Muscle of leg (tissue), 16 donors: ENCODE measurements at places on chromosomes 2 and 18.
A peak's percentile ranks its signal among the peaks of the same experiment; 100 is the strongest.

GRCh38 chr2:6644261-6644660 is 221.4 kb downstream of the CMPK2 start:
- no peaks in the 10 kb centered on the region for H3K27me3 ChIP-seq
- H3K36me3 ChIP-seq = no peaks in the 10 kb centered on the region

DNA sequence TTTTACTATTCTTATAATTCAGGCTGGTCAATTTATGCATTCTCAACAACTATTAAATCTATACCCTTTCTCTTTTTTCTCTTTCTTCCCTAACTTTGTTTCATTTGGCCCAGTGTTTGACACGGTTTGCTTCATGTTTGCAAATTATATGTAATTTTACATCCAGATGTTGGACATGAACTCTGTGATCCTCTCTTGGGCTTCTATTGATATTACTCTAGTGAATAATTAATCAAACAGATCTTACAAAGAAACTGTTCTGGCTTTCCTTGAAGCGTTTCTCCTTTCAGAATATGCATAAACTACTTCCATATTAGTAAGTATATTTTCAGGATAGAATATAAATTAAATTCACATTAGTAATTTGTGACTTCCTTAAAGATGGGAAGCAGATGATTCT is 225.1 kb upstream of the TMEFF2 start:
- H3K36me3 ChIP-seq = no peaks in the 10 kb centered on the region
- H3K4me1 ChIP-seq = no peaks in the 10 kb centered on the region
- H3K4me3 ChIP-seq = no peak overlapping the region
- DNase-seq = peak; percentile 77
- no peak overlapping the region for H3K27ac ChIP-seq

GRCh38 chr2:9178110-9178903 is 28.3 kb upstream of the ASAP2 start:
- no peaks in the 10 kb centered on the region for H3K27me3 ChIP-seq
- H3K4me3 ChIP-seq = no peak overlapping the region
- no peaks in the 10 kb centered on the region for H3K36me3 ChIP-seq
- H3K27ac ChIP-seq = peak overlapping the region; percentile 13

GRCh38 chr18:23963443-23964165 is 51.0 kb upstream of the TTC39C start:
- H3K27ac ChIP-seq = no peak overlapping the region
- peaks cover 5% of the 10 kb centered on the region for H3K4me1 ChIP-seq
- H3K36me3 ChIP-seq = no peaks in the 10 kb centered on the region
- no peaks in the 10 kb centered on the region for H3K27me3 ChIP-seq
- H3K4me3 ChIP-seq = no peak overlapping the region

DNA sequence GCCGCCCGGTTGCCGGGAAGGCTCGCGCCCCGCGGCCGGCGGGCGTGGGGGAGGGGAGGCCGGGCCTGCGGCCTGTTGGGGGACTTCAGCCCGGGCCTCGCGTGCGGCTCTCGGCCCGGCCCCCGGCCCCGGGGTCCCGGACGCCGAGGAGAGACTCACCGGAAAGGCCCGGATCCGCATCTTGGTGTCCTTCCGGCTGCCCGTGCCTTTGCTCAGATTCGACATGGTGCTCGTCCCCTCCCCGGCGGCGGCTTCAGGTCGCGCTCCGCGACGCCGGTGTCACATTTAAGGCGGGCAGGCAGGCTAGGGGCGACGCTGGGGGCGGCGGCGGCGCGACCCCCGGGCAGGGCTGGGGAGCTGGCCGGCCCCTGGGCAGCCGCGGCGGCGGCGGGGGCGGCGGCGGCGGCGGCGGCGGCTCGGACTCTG is 365 bp downstream of the CUL3 start:
- H3K36me3 ChIP-seq = peaks cover 5% of the 10 kb centered on the region
- peak; percentile 68 for DNase-seq
- H3K4me1 ChIP-seq = peaks cover 6% of the 10 kb centered on the region
- peak overlapping the region; percentile 92 for H3K4me3 ChIP-seq

DNA sequence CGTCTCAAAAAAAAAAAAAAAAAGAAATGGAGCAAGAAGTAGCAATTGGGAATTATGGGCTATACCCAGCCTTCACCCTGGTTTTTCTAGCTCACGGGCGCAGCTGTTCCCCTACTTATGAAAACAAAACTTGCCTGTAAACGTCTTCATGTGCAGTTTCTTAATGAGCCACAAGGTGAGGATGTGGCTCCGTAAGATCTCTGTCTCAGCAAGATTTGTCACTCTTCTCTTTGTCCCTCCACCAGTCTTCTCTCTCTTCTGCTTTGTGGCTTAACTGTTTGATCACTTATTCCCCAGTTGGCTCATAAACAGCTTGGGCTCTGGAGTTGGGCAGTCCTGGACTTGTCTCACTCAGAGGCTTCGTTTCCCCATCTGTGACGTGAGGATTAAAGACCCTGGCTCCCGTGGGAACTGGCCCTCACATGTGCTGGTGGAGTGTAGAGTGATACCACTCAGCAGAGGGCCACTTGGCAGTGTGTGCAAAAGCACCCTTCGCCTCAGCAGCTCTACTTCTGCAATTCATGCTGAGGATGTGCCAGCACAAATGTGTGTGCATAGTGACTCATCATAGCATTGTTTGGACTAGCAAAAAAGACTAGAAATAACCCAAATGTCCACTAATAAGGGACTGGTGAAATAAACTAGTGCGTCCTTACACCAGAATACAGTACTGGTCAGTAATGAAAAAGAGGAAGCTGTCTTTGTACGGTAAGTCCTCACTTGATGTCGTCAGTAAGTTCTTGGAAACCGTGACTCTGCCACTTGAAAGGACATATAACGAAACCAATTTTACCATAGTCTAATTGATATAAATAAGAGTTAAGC is 8.7 kb downstream of the CEP68 start:
- H3K27me3 ChIP-seq = no peaks in the 10 kb centered on the region
- peak overlapping the region; percentile 85 for H3K27ac ChIP-seq
- peak; percentile 86 for DNase-seq
- H3K36me3 ChIP-seq = peaks cover 16% of the 10 kb centered on the region
- peaks cover 67% of the 10 kb centered on the region for H3K4me1 ChIP-seq

DNA sequence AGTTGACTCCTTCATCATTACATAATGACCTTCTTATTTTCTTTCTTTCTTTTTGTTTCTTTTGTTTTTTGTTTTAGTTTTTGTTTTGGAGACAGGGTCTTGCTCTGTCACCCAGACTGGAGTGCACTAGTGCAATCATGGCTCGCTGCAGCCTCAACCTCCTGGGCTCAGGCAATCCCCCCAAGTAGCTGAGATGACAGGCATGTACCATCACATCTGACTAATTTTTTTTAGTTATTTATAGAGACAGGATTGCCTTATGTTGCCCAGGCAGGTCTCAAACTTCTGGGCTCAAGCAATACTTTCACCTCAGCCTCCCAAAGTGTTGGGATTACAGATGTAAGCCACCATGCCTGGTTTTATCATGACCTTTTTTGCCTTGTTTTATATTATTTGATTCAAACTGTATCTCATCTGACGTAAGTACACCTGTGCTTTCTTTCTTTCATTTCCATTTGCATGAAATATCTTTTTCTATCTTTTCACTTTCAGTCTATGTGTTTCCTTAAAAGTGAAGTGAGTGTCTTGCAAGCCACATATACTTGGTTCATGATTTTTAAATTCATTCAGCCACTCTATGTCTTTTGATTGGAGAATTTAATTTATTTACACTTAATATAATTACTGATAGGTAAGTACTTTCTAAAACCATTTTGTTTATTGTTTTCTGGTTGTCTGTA is 39.1 kb downstream of the SP100 start:
- H3K36me3 ChIP-seq = peaks cover 25% of the 10 kb centered on the region
- no peaks in the 10 kb centered on the region for H3K27me3 ChIP-seq
- no peak overlapping the region for H3K27ac ChIP-seq

DNA sequence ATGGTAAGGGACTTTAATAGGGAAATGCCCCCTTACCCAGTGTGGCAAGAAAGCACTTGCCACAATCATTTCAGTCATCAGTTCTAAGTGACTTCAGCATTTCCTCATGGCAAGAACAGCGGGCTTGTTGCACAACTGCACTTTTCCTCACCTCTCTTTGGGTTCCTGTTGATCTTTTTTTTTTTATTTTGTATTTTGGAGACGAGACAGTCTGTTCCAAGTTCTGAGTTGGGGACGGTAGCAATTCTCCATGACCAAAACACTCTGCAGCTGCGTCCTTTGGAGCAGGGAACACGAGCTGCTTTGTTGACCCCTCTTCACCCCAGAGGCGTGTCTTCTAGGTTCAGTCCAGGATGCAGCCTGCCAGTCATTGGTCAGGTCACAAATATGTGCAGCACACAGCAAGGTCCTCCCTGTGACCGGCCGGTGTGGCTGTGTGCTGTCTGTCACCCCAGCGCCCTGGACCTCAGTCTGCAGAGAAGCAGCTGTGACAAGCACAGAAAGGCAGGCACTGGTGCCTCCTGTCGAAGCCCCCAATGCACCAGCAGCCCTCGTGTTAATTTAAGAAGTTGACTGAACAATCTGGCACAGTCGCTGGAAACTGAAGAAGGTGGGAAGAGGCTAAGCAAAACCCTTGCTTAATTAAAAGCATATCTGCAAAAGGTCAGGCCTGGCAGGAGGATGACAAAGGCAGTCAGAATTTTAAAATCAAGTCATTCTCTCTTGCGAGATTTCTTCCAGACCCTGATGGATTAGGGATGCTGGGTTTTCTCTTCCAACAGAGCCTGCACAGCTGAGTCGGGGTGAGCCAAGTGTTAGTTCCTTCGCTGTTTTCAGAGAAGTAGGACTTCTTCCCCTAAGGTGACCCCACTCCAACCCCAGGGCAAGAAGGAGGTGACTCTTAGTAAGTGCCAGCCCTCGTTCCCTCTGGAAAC is 96.7 kb upstream of the COPS8 start:
- peak overlapping the region; percentile 86 for H3K27ac ChIP-seq
- H3K4me3 ChIP-seq = no peak overlapping the region

GRCh38 chr2:86372641-86373502 is 35.4 kb upstream of the REEP1 start:
- H3K4me1 ChIP-seq = peaks cover 3% of the 10 kb centered on the region
- no peak overlapping the region for H3K27ac ChIP-seq
- no peak overlapping the region for H3K4me3 ChIP-seq
- DNase-seq = peak; percentile 47

DNA sequence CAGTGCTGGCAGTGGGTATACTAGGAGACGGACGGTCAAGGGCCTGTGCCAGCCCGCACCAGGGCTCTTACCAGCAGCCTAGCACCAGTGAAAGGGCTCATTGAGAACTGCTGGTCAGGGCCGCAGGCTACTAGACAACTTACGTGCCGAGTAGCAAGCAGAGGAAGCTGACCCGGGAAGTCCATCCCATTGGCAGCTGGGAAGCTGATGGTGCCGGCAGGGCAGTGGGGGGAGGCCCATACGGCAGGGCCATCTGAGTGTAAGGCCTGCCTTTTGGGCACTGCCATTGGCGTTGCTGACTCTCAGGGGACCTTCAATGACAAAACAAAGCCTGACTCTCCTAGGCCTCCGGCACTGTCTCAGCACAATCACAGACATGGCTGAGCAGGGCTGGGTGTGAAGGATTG is 20.6 kb downstream of the EFR3B start:
- no peak overlapping the region for H3K4me3 ChIP-seq
- H3K27me3 ChIP-seq = no peaks in the 10 kb centered on the region
- no peak overlapping the region for H3K27ac ChIP-seq
- H3K4me1 ChIP-seq = peaks cover 7% of the 10 kb centered on the region
- no peak for DNase-seq

GRCh38 chr2:127681288-127681804 is 6.0 kb upstream of the LIMS2 start:
- no peaks in the 10 kb centered on the region for H3K36me3 ChIP-seq
- no peak overlapping the region for H3K27ac ChIP-seq
- peaks cover 24% of the 10 kb centered on the region for H3K27me3 ChIP-seq
- H3K4me3 ChIP-seq = peak overlapping the region; percentile 27

DNA sequence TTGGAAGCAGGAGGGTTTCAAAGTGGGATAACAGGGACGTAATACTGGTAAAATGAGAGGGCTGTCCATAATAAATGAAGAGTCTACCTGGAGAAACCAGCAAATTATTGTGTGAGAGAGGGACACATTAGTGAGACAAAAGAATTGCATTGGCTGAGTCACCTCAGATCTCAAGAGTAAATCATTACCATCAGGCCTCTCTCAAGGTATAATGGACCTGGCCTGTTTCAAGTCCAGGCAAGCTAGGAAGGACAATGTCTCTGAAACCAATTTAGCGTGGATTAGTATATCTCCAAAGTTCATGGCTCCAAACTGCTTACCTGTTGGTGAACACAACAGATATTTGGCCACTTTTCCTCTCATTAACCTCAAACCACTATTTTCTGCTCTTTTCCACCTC is 471.4 kb downstream of the CMPK2 start:
- no peak overlapping the region for H3K4me3 ChIP-seq
- no peaks in the 10 kb centered on the region for H3K36me3 ChIP-seq
- no peak overlapping the region for H3K27ac ChIP-seq
- no peaks in the 10 kb centered on the region for H3K27me3 ChIP-seq

- H3K27ac ChIP-seq = no peak overlapping the region
- no peaks in the 10 kb centered on the region for H3K36me3 ChIP-seq
- H3K27me3 ChIP-seq = no peaks in the 10 kb centered on the region
- H3K4me3 ChIP-seq = no peak overlapping the region
- DNase-seq = no peak
Observed at GRCh38 chr18:11454040-11454439, 155.4 kb upstream of the SLC35G4 start.

- H3K27me3 ChIP-seq = peaks cover 2% of the 10 kb centered on the region
- H3K4me3 ChIP-seq = no peak overlapping the region
- no peaks in the 10 kb centered on the region for H3K36me3 ChIP-seq
- H3K27ac ChIP-seq = no peak overlapping the region
- DNase-seq = no peak
Observed at GRCh38 chr2:1032030-1032429, 81.4 kb downstream of the SNTG2 start.
